ENCODE measurements at places on chromosomes 12 and 14.

DNA sequence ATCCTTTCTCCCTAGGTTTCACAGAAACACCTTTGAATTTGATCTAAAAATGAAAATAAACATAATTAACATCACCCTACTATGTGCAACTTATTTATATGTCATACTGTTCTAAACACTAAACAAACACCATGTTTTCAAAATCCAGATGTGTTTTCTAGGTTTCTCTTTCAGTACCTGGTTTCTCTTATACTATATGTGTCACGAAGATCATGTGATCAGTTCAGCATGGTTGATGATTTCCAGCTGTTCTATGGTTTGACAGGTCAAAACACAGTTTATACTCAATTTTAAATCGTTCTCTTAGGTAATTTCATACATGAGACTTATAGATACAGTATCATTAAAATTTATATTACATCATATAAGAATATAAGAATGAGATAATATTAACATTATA lies 373.1 kb downstream of the SOX5 start:
- DNase-seq: no peak

DNA sequence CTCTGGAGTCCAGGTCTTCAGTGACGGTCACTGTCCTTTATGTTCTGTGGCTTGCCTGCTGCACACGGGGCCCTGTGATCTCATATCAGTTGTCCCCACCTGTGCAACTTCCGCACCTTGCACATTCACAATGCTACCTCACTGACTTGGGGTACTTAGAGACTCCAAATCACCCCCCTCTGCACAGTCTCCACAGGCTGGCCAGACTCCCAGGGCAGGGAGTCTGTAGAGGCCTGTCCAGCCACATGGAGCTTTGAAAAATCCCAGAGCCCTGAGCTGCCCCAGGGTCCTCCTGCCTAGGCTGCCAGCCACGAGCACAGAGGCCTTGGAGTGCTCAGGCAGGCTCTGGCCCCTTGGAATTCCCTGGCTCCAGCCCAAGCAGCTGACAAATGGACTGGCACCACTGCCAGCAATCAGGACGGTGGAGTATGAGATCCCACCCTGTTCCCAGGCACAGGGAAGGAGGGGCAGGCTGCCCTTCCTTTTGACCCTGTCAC lies 26.4 kb downstream of the CMKLR1 start:
- no peak for DNase-seq

GRCh38 chr12:47556261-47557030 lies 149.4 kb downstream of the RPAP3 start:
- peak; percentile 35 for DNase-seq

GRCh38 chr12:67648521-67649260 lies at the start of gene DYRK2:
DYRK2 (plus strand) TSS chr12:67648745; CDS start chr12:67649134, 389 bp downstream.
- DNase-seq: peak; percentile 92

GRCh38 chr12:10968765-10969456 lies 17.8 kb downstream of the TAS2R50 start:
- no peak for DNase-seq

GRCh38 chr12:19031032-19031431 lies 98.5 kb upstream of the PLEKHA5 start:
- DNase-seq: no peak

- DNase-seq: no peak
Measured at GRCh38 chr14:29895591-29896083, 32.0 kb downstream of the PRKD1 start.

- DNase-seq: no peak
Measured at GRCh38 chr12:82510386-82510785, 152.1 kb downstream of the METTL25 start.

DNA sequence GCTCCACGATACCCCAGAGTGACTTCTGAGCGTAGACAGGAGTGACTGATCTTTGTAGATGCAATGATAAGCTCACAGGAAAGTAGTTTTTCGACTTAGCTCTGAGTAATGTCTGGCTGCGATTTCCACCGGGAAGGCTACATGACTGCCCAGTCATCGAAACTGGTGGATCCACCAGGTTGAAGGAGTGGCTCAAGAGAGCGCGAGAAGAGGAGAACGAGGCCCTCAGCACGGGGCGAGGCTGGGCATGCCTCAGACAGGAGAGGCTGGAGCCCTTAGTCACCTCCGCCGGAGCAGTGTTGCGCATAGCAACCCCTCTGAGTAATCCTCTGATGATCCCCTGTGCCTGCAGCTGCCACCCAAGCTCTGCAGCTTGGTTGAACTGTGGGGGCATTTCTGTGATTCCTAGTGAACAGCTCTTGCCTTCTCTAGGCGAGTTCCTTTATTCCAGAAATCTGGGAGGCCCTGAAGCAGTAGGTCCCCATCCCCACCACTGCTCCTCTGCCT lies 25.6 kb downstream of the ELK3 start:
- peak; percentile 14 for DNase-seq

DNA sequence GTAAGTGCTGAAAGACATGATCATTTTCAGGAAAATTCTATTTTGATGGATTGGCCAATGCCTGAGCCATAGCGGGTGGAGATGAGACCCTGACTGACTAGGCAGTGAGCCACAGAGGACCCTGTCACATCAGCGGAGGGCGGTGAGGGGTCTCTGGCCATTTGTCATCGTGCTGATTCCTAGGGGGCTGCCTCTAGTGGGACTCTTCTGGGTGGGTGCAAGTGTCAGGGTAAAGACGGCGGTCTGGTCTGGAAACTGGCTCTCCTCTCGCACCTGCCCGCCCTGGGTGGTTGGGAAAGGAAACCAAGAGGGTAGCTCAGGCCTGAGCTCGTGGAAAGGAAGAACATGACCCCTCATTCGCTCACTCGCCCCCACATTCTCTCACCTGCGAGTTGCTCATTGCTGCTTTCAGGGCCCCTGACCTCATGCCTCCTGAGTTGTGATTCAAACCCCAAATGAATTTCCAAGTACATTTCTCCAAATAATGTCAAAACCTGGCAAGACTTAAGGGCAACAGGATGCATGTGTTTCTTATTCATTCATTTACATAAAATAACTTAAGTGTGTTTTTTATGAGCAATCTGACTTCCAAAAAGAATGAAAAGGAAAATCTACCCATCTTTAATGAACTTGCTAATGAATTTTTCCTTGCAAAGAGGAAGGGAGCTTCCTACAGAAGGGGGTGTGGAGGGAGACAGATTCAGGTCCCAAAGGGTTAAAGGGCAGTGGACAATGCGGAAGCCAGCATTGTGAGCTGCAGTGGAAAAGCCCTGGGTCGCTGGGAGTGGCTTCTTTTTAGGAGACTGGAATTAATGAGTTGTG lies 12.8 kb downstream of the MEG3 start:
- peak; percentile 85 for DNase-seq

DNA sequence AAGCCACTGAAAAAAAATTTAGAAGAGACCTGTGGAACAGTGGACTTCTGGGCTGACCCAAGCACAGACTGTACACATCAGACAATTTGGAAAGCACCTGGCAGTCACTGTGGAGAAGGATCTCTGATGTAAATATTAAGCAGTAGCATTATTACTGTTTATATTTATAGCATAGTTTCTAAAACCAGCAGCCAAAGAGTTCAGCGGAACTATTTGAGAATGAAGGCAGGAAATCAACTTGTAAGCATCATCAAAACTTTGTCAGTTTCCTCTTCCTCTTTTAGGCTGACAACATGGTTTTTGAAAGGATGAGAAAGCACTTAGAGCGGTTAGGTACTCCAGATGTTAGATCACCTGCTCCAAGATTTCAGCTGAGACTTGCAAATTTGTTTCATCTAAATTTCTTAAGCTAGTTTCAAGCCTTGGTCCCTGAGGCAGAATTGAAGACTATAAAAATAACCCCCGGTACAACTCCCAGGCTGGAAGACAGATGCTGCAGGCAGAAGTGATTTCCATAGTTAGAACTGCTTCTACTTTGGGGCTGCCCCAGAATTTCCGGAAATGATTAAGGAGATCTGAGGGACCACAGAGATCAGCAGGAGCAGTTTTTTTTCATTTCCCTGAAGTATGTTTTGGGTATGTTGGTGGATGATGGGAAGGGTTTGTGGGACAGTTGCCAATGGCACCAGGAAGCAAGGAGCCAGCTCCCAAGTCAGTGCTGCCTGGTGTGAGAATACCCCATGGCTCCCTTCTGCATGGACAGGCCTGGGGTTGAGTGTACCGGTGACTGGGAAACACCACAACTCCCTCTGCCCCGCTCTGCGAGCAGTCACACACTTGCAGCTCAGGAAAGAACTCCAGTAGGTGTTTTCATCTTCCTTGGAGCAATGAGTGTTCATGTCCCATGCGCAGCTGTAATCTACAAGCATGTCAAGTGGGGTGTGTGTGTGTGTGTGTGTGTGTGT lies 354.5 kb downstream of the NUAK1 start:
- no peak for DNase-seq

- DNase-seq: peak; percentile 10
Measured at GRCh38 chr12:89507015-89507824, 17.4 kb downstream of the GALNT4 start.

DNA sequence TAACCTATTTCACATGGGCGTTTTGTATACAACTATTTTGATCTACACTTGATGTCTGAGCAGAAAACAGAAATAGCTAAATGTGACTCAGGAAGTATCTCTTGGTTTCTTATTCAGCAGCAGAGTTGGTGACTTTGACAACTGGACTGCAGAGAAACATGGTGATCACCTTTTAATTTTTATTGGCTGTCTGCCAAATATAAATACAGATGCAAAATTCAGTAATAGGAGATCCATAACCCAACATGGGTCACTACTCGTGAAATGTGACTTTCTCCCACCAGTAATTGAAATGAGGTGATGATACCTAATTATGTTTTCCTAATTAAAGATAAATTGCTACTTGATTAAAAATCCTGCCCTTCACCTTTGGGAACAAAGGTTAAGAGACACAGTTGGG lies 487.1 kb downstream of the NELL2 start:
- no peak for DNase-seq

- DNase-seq: peak; percentile 62
Measured at GRCh38 chr14:56659964-56660551, 80.5 kb downstream of the TMEM260 start.

DNA sequence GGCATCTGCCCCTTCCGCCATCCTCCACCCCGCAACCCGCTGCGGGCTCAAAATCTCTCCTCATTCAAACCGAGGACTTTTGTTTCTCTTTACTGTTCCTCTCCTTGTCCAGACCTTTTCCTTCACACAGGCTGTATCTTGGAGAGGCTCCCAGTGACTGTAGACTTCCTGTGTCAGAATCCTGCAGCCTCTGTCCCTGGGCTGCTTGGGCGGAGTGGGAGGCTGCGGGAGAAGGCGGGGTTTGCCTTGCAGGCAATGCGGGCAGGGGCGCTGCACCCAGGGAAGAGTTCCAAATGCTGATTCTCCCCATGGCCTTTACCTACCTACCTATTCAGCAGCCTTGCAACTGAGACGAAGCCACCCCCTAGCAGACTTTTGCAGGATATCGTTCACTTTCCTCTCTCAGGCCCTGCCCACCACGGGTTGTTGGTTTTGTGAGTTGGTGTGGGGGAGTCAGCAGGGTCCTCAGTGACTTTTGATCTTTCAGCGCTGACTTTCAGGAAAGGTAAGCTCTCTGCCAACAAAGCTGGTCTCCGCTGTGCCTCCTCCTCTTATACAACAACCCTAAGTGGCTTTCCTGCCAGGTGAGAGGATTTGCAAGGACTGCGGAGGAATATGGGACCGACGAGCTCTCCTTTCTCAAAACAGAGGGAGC lies 79.0 kb upstream of the KCNA1 start:
- DNase-seq: no peak

- no peak for DNase-seq
Measured at GRCh38 chr12:68292151-68292943, 38.9 kb upstream of the IL22 start.

GRCh38 chr12:103441437-103442181 lies 54.2 kb downstream of the C12orf42 start:
- no peak for DNase-seq

GRCh38 chr14:63510538-63510937 lies 32.6 kb downstream of the PPP2R5E start:
- no peak for DNase-seq

GRCh38 chr12:99136516-99136915 lies 491.4 kb downstream of the APAF1 start:
- DNase-seq: no peak

DNA sequence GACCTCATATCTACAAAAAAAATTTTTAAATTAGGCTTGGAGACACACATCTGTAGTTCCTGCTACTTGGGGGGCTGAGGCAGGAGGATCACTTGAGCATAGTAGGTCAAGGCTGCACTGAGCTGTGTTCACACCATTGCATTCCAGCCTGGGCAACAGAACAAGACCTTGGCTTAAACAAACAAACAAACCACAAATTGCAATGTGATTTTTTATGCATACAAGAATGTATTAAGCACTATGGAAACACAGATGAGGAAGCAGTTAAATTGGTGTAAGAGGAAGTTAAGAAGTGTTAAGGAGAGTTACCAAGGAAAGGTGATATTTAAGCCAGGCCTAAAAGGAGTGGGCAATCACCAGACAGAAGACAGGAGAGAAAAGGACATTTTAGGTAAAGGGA lies 83.6 kb upstream of the HECTD1 start:
- no peak for DNase-seq
